Activated CD4-positive, CD25-positive, alpha-beta regulatory T cell (primary cell): ENCODE measurements at places on chromosomes 7 and 10.

DNA sequence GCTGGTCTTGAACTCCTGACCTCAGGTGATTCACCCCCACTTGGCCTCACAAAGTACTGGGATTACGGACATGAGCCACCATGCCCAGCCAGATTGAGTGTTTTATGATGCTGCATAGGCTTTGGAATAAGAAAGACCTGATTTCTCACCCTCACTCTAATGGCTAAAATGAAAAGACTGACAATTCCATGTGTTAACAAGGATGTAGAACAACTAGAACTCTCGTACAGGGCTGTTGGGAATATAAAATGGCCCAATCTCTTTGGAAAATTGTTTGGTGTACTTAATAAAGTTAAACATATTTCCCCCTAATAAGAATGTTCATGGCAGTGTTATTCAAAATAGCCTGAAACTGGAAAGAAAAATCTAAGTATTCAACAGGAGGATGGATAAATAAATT, 43.2 kb upstream of the VCL start:
- no peak for DNase-seq

GRCh38 chr7:133023370-133024071, 58.4 kb downstream of the CHCHD3 start:
- DNase-seq, result no peak

DNA sequence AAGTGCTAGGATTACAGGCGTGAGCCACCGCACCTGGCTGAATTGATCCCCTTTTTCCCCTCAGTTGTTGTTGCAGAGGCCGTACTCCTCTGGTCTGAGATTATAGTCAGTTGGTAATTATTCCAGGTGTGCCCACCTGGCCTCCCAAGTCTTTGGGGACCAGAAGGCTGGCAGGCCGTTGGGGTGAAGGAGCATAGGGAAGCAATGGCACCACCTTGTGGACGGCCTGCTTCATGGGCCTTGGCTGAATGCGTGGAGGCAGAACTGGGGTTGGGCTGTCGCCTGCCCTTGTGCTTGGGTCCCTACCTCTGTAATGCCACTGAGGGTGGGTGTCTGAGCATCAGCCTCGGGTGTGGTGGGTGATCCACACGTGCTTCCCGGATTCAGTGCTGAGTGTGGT, 125.7 kb downstream of the RGS10 start:
- DNase-seq, result peak; percentile 52

DNA sequence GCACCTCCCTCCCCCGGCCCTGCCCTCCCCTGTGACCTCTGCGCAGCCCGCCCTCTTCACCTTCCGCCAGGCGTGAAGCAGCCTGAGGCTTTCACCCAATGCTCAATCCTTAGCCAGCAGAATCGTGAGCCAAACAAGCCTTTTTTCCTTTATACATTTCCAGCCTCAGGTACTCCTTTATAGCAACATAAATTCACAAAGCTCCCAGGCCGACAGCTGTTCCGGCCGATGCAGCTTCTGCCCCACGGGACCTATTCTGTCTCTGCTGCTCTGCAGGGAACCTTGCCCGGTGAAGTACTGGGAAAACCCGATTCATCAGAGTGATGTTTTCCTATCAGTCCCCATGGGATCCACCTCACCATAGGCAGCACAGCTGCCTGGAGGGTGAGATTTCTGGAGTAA, 87.4 kb downstream of the CHST15 start:
- DNase-seq, result no peak

GRCh38 chr7:155843426-155844018, 31.3 kb upstream of the SHH start:
- no peak for DNase-seq

GRCh38 chr7:24318326-24318725, 34.3 kb downstream of the NPY start:
- no peak for DNase-seq

GRCh38 chr7:143327903-143328302, 12.0 kb downstream of the CLCN1 start:
- no peak for DNase-seq

- DNase-seq, result no peak
Measured at GRCh38 chr7:66921396-66921917, 432 bp downstream of the TMEM248 start.

- DNase-seq, result no peak
Measured at GRCh38 chr7:30184791-30185487, 50.2 kb downstream of the MTURN start.
